ENCODE measurements at places on chromosomes 12 and 14.

DNA sequence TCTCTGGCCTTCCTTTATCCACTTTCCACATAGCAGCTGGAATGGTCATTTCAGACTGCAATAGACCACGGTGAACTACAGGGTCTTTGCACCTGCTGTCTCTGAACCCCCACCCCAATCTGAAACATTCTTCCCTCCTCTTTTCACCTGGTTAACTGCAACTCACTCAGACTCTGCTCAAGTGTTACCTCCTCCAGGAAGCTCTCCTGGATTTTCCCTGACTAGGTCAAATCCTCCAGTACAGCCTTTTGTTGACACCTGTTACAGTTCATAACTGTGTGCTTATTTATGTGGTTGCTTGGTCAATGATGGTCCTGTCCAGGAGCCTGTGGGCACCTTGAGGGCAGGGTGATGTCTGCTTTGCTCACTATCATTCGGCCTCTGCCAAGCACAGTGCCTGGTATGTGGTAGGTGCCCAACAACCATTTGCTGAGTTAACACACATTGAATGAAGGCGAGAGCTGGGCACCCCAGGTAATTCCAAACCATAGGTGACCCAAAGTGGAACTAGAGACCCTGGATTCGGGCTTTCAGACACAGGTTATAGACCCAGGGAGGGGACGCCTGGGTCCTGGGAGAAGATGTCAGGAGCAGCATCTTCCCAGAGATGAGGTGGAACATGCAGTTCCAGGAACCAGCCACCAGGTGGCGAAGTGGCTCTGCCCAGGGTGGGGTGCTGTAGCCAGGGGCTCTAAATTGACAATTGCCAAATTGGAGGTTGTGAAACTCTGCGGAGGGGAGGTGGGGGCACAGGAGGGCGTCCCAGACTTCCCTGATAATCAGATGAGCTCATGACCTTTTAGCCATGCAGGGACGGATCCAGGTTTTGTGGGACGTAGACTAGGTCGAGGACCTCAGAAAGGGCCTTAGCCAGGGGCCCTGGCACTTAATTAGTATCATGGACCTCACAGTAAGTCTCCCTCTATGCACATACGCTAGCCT, 28.1 kb downstream of the TRPV4 start:
- peak; percentile 42 for DNase-seq

DNA sequence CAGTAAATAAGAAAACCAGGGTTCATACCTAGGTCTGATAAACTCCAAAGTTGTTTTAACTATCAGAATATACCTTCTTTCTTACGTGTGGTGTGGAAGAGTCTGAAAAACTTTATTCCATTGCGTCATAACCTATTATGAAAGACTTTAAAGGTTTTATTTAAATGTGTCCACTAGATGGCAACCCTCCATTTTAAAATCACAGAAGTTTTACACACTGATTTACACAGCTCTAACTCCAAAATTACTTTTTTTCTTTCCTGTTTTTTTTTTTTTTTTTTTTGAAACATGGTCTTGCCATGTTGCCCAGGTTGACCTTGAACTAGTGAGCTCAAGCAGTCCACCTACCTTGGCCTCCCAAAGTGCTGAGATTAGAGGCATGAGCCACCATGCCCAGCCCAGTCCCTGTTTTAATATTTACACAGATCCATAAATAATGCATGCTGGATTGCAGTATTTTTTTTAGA, 17.3 kb upstream of the TMPRSS12 start:
- no peak for DNase-seq

- DNase-seq, result no peak
Measured at GRCh38 chr12:15307079-15307478, 15.2 kb upstream of the PTPRO start.

GRCh38 chr14:78022059-78022458, 148.1 kb upstream of the NRXN3 start:
- DNase-seq, result no peak

DNA sequence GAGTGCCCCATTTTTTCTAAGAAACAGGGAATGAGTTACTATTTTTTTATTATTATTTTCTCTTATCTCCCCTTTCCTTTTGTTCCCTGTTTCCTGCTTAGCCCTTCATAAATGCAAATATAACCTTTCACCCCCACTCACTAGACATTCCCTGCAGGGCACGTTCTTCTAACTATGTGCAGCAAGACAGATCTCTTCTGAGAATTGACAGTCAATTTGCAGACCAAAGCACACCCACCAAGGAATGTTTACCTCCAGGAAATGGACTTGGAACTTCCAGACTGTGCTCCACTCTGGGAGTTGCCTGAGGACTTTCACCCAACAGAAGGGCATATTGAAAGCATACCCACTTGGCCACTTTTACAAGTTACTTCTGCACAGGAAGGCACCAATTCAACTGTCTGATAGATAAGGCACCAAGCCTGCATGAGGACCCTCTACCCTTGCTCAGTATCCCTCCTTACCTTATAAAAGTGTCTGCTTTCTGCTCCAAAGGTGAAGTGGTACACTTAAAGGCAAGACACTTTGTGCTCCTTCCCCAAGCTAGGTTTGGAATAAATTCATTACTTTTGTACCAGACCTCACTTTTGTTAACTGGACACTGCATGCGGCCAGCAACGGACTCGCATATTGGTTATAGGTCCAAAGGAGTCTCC, 6.5 kb downstream of the TAS2R19 start:
- DNase-seq, result no peak

DNA sequence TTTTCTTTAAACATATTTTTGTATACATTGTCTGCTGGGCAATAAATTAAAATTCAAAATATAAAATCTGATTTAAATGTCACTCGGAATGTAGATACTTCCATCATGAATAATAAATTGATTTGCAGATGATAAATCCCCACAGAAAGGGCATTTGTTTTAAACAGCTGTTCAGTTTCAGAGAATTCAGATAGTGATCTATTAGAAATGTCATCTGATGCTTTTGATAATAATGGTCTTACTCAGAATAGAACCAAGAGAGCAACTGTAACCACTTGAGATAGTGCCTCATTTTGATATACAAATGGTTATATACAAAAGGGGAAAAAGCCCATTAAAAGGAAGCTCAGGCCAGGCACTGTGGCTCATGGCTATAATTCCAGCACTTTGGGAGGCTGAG, 43.4 kb downstream of the CDK17 start:
- DNase-seq, result no peak

- no peak for DNase-seq
Measured at GRCh38 chr12:3603576-3603975, 112.6 kb downstream of the PRMT8 start.

DNA sequence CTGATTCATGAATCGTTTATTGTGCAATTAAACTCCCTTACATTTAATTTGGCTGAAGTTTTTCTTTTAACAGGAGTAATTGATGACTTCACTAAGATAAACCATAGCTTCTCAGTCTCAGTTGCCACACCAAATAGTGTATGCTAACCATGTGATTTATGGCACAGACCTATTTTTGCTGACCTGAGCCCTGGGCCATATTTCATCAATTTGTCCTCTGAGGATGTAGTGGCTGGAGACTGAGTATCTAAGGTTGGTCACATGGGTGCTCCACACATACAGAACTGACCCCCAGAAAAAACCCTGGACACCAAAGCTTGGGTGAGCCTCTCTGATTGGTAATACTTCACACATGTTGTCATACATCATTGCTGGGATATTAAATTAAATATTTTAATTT, 255.1 kb downstream of the NEDD1 start:
- no peak for DNase-seq

GRCh38 chr14:50901361-50901760, 29.5 kb downstream of the ABHD12B start:
- DNase-seq, result no peak

- DNase-seq, result no peak
Measured at GRCh38 chr12:69661386-69661785, 37.7 kb downstream of the BEST3 start.

- no peak for DNase-seq
Measured at GRCh38 chr14:79663453-79663852, 547.9 kb downstream of the DIO2 start.

- no peak for DNase-seq
Measured at GRCh38 chr14:83764656-83765599, 1765.0 kb upstream of the FLRT2 start.

DNA sequence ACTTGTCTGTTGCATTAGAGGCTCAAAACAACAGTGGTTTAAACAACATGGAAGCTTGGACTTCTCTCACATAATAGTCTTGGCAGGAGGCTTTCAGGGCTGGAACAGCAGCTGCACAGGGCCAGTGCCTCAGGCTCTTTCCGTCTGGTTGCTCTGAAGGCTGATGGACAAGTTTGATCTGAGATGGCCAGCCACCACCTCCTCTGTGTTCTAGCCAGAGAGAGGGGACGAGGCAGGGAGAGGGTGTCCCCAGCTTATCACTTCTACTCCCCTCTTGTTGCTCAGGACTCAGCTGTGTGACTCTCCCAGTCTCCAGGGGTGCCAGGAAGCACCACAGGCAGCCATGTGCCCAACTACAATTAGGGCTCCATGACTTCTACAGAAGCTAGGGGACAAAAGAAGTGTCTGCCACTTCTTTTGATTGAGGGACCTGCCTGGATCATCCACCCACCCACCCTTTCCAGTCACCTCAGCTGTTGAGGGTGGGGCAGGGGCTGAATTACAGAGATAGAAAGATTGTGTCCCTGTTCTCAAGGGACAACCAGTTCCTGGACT, 46.6 kb downstream of the SMIM41 start:
- DNase-seq, result no peak

- DNase-seq, result no peak
Measured at GRCh38 chr14:61599942-61600341, 95.4 kb upstream of the HIF1A start.

DNA sequence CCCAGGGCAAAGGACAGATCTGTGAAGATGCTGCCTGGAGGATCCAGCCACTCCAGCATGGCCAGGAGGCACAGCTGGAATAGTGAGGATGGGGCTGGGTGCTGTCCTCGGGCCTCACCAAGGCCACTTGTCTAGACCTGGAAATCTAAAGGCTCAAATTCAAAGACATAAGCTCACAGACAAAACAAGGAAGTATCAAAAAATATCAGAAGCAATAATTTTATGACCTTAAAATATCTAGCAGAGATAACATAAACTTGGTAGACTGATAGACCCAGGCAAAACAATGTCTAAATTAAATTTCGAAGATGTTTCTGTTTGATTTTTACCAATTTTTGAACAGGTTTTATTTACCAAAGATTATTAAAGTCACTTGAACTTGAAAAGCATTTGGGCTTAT, 22.6 kb upstream of the MMP19 start:
- no peak for DNase-seq

- DNase-seq, result no peak
Measured at GRCh38 chr14:104595116-104595675, 9.4 kb downstream of the TMEM179 start.

DNA sequence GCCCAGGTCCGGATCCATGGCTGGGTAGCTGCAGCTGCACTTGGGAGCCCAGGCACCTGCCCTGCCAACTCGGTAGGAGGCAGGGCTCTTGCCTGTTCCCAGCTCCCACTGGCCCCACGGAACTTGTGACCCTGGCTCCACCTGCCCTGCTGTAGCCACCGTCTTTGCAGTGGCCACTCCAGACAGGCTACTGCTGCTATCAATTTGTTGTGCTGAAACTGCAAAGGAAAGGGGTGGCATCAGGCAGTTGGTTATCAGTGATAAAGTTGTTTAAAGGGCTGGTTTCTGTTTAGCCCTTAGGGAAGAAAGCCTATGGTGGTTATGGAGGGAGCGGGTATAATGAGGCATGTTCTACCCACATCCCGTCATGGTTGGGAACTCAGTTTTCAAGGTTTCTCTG, 32.1 kb upstream of the ARID2 start:
- DNase-seq, result no peak

DNA sequence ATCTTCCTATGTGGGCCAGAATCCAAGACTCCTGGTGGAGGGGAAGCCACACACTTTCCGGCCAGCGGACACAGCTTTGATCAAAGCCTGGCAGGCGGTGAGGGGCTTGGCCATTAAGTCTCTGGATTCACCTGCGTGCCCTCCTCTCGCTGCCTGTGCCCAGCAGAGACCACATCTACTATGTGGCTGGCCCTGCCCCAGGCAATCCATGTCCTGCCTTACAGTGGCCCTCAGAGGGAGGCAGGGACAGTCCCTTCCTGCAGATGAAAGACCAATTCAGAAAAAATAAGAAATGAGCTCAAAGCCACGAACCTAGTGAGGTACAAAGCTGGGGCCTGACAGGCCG, 82.7 kb upstream of the GPR68 start:
- DNase-seq, result no peak

GRCh38 chr12:12398026-12398859, 41.4 kb downstream of the BORCS5 start:
- DNase-seq, result no peak

- DNase-seq, result no peak
Measured at GRCh38 chr12:8559676-8560075, 19.0 kb upstream of the CLEC4E start.

DNA sequence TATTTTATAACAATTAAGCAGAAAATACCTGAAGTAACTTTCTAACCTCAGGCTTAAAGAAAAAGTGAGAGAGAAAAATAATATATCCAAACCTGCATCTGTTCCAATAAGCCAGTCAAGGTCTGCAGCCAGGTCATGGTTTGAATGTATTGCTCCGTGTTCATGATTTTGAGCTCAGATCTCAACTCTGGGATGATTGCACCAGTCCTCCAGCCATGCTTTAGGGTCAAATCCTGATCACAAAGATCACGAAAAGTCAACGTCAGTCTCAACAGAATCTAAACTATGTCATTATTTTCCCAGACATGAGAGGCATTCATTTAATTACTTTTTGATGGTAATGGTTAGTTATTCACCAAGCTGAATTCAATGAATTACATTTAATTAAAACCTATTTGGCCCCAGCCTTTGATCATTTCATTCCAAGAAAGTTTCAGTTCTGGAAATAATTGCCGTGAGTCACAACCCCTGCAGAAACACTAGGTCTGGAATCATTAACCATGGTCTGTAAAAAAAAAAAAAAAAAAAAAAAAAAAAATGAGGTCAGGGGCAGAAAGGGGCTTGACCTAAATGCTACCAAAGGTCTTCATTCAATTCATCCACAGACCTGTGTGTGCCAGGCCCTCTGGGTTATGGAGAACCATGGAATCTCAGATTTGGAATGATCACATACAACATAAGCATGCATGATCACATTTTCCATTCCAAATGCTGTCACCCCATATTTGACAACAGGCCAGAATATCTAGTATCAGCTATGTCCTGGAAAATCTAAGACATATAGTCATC, 55.6 kb downstream of the NT5DC3 start:
- DNase-seq, result no peak

- DNase-seq, result no peak
Measured at GRCh38 chr14:65432361-65432948, 19.9 kb downstream of the FUT8 start.

GRCh38 chr12:118472940-118473339, 96.6 kb downstream of the SUDS3 start:
- no peak for DNase-seq

GRCh38 chr14:43735932-43736331, 771.2 kb downstream of the FSCB start:
- DNase-seq, result no peak
